ENCODE measurements at places on chromosomes 7 and 10.
A peak's percentile ranks its signal among the peaks of the same experiment; 100 is the strongest.

DNA sequence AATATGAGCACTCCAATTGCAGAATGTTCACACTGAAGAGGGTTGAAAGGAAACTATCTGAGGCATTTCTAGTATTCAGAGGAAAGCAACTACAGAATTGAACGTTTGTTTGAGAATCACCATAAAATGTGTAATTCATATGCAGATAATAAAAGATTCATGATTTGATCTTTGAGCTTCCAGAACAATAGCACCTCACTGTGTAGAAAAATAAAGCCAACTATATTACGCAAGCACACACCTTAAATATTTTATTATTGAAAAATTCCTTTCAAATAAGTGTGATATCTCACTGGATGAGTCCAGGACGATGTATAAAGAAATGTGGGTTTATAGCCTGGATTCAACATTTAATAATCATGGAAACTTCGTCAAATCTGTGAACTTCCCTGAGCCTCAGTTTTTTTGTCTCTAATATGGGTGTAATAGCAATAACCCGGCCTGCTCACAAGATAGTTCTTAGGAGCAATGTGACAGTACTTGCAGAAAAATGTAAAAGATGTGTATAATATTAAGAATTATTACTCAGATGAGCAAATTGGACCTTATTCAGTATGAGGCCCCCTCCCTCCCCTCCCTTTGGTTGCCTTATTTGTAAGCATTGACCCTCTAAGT is 11.5 kb upstream of the CAV2 start:
- no peak for DNase-seq

GRCh38 chr10:78047314-78047891 is 13.7 kb downstream of the RPS24 start:
- peak; percentile 87 for DNase-seq

- DNase-seq, result no peak
Measured at GRCh38 chr10:96414303-96414702, 55.5 kb upstream of the OPALIN start.

DNA sequence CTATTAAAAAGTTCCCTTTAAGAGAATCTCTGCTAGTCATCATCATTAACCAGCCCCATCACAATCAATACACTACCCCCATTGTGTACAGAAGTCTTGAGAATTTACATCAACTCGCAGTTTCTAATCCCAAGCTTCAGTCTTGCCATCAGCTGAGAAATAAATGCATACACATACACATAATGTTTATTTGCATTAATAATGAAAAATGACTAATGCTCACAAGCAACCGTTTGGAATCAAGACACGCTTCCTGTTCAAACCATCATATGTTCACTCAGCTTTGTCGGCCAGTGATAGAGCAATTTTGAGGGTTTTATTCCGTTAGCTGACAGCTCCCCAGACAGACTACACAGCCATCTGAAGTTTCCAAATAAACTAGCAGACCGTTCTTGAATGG is 287.1 kb downstream of the SFMBT2 start:
- no peak for DNase-seq

- no peak for DNase-seq
Measured at GRCh38 chr10:3765146-3765545, 19.9 kb downstream of the KLF6 start.

DNA sequence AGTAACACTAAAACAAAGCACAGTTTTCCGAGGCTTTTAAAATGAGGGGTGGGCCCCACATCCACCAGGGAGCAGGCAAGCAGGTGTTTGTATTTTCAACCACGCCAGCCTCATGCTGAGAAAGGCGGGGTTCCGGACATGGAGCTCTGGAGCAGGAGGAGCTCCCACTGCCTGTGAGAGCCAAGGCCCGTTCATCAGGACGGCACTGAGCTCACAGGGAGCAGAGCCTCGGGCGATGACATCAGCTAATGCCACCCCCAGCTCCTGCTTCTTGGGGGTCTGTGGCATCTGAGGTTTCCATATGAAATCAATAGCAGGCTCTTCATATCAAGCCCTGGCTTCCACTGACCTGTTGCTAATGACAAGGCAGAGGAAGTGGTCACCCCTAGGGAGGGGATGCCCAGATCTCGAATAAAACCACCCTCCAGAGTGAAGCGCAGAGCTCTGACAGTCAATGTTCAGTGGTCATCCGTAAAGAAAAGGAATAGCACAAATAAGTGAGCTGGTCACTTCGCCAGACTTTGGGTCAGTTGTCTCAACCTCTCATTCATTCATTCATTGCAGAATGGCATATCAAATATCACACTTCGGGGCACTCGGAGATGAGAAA is 89.1 kb downstream of the TNS3 start:
- no peak for DNase-seq

DNA sequence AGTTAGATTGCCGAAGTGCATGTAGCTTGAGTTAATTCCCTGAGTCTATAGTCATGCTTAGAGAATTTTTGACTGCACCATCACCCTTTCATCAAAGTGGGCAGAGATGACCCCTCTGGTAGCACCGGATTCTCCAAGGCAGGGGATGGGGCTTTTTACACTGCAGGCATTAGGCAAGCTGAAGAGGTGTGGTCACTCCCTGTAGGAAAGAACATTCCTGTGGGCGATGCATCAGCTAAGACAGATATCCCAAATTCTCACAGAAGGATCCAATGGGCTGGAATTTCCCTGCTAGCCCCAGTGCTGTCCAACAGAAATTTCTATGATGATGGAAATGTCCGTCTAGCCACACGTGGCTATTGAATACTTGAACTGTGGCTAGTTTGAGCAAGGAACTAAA is 118.2 kb downstream of the ADAM12 start:
- peak; percentile 90 for DNase-seq

DNA sequence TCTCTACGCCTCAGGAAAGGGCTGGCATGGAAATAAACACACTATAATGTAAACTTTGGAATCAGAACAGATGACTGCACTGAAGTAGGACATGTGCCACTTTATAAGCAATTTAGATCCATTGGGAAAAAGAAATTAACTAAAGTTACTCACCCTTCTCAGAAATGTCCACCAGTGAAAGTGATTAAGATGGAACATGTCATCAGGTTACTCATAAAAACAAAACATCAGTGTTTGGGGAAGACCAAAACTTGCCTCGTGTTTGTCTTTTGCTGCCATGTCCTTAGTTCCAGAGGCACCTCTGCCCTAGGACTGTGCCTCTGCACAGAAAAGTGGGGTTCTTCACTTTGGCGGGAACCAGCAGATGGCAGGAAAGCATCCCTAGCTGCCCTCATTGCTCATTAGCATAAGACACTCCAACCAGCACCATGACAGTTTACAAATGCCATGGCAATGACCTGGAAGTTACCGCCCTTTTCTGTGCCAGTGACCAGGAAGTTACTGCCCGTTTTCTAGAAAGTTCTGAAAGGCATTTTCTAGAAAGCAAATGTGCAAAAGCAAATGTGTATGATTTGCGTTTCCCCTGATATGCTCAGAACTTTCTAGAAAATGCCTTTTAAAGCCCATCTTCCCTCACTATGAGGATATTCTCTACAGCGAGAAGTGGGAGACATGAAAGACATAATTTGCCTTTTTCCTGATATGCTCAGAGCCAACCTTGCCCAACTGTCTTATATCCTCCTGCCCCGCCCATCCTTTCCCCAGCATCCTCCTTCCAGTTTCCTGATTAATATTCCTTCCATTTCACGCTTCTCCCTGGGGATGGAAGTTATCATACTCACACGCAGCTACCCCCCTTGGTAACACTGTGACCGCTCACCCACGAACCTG is 258.2 kb downstream of the USP6NL start:
- DNase-seq, result no peak

DNA sequence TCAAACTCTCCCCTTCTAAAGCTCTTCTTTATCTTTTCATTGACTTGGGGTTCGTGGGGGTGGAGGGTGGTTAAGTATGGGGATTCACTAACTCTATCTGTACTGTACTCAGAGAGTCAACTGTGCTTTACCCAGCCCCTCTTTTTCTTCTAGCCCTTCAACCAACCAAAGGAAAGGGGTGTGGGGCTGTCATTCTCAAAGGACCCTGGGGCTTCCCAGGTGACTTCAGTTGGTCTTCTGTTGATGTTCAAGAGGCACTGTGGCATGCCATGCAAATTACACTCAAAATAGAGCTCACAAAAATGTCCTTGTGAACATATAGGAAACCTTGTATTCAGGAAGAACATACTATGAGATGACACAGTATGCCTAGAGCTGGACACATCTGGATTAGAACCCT is 16.9 kb upstream of the RHOBTB1 start:
- DNase-seq, result no peak

GRCh38 chr10:13453896-13454295 is 74.9 kb downstream of the BEND7 start:
- DNase-seq, result no peak

DNA sequence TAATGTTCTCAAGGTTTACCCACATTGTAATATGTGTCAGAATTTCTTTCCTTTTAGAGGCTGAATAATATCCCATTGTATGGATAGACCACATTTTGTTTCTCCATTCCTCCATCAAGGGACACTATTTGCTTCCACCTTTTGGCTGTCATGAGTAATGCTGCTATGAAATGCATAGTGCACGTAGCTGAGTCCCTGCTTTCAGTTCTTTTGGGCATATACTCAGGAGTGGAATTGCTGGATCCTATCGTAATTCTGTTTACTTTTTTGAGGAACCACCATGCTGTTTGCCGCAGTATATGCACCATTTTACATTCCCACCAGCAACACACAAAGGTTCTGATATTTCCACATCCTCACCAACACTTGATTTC is 60.0 kb downstream of the PRF1 start:
- no peak for DNase-seq

GRCh38 chr7:28986765-28987110 is 28.6 kb upstream of the TRIL start:
- DNase-seq, result peak; percentile 38

DNA sequence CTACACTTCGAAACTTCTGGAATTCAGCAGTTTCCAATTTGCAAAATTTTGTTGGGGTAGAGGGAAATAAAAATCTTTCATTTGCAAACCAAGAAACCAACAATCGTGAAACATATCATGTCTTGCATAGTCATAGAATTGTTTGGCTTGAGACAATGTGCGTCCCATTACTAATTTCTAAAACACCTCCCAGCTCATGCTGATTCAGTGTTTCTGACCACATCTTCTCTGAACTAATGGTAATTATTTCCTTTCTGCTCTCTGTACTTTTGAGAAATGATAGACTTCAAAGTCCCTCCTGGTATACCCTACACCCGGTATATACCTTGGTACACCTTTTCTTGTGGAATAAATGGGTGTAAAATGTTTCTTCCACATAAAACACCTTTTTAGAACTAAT is 41.8 kb upstream of the TSPAN13 start:
- peak; percentile 75 for DNase-seq

DNA sequence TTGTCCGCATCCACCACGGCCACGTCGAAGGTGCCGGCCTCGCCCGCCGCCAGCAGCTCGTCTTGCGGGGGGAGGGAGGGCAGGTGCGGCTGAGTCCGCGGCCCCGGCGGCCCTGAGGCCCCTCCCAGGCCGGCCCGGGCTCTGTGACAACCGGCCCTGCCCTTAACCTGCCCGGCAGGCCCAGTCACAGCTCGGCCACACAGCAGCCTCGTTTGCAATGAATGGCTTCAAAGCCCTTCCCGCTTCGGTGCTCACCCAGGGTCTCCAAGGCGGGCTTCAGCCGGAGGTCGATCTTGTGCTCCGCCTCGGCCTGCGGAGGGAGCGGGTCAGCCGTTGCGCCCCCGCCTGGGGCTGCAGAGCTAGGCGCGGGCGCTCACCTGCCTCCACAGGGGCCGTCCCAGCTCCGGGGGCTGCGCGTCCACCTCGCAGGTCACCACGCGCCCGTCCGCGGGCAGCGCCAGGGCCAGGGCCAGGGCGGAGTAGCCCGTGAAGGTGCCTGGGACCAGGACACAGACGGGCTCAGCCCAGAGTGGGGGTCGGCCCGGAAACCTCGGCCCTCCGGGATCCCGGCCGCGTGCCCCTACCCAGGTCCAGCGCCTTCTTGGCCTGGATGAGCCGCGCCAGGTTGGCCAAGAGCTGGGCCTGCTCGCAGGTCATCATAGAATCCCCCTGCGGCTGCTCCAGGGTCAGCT is 928 bp downstream of the COMTD1 start:
- no peak for DNase-seq

GRCh38 chr10:86342111-86342863 is 24.3 kb downstream of the GRID1 start:
- DNase-seq, result no peak

- no peak for DNase-seq
Measured at GRCh38 chr7:127934711-127935110, 96.5 kb downstream of the LRRC4 start.

DNA sequence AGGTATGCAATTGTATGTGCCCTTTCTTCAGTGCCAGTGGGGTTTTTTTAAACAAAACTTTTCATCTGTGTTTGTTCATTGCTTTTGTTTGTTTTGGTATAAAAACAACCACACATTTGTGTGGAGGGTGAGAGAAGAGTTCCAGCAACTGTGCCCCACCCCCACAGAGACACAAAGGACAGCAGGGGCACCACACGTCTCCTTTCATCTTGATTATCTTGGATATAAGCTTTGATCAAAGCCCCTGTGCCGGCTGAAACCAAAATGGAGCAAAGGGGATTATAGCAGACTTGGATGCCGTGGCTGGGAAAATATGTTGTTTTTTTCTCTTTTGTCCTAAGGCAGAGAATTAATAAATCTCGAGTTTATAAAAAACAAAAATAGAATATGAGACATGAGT is 111.8 kb upstream of the RSU1 start:
- no peak for DNase-seq

- DNase-seq, result no peak
Measured at GRCh38 chr7:12572941-12573575, 2.5 kb downstream of the SCIN start.

DNA sequence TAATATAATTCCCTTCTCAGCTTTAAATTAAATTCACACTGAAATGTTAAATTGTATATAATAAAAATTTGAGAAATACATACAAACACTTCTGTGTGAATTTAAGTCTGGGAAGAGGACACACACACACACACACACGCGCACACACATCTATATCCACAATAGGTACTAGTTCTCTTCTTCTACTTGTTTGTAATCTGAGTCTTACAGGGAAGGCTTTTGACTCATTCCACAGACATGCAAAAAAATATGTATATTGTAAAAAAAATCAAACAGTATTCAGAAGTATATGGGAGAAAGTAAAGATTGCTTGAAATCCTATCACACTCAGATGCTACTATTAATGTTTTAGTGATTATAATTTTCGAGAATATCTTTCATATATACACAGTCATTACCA is 276.2 kb downstream of the MDFIC start:
- peak; percentile 36 for DNase-seq

DNA sequence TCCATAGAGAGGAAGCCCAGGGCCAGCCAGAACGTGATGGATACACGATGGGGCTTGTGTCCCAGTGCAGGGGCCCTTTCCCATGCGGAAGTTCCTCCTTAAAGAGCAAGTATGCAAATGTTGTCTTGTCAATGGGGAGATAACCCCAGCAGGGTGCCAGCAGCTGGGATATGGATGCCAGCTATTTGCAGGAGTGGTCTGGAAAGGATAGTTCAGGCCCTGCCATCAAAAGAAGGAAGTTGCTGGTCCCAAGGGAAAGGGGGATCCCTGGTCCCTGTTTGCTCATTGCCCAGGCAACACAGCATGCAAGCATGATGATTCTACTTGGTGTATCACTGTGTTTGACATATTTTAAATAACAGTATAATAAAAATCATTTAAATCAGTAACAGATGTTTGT is 73.1 kb upstream of the HECW1 start:
- DNase-seq, result no peak
